NAMALWA (cell line): ENCODE measurements at places on chromosomes 6 and 20.

DNA sequence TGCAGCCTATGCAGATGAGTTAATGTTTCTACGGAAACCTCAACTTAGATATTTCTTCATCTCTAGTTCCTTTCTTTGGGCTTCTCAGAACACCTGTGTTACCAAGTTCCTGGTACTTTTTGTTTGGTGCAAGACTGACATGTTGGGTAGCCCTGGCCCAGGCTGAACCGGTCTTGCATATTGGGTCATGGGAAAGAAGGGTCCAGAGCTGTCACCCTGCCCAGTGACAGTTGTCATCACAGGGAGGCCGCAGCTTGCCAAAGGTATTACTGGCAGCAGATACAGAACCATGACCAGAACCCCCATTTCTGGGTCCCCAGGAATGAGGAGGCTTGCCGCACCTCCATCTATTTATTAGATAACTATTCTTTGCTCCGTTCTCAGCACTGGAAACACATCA is 40.2 kb downstream of the PDYN start:
- DNase-seq, result peak; percentile 18

GRCh38 chr6:126380072-126380583 is 40.2 kb downstream of the CENPW start:
- no peak for DNase-seq

DNA sequence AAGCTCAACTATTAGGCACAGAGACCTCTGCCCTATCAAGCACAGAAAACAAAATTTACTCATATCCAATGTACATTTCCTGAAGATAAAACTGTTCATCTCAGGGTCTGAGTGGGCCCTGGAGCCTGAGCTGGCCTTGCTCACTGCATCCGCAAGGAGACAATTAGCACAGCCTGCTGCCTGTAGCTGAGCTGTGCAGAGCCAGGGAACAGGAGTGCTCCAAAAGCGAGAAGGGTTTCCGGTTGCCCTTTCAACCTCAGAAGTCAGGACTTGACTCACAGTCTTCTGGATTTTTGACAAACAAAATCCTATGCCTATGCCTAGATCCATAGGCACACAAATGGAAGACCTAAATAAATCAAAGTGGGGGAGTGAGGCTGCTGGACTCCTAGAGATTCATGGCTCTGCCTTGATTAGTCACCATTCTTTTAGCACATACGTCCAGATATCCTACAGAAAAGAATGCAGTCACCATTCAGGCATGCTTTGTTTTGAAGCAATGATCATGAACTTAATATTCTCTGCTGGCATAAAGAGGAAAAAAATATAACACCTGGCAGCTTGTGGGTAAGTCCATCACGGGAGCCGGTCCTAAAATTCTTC is 73.5 kb downstream of the BFSP1 start:
- no peak for DNase-seq

- no peak for DNase-seq
Measured at GRCh38 chr6:131356161-131356560, 216.9 kb upstream of the ARG1 start.

DNA sequence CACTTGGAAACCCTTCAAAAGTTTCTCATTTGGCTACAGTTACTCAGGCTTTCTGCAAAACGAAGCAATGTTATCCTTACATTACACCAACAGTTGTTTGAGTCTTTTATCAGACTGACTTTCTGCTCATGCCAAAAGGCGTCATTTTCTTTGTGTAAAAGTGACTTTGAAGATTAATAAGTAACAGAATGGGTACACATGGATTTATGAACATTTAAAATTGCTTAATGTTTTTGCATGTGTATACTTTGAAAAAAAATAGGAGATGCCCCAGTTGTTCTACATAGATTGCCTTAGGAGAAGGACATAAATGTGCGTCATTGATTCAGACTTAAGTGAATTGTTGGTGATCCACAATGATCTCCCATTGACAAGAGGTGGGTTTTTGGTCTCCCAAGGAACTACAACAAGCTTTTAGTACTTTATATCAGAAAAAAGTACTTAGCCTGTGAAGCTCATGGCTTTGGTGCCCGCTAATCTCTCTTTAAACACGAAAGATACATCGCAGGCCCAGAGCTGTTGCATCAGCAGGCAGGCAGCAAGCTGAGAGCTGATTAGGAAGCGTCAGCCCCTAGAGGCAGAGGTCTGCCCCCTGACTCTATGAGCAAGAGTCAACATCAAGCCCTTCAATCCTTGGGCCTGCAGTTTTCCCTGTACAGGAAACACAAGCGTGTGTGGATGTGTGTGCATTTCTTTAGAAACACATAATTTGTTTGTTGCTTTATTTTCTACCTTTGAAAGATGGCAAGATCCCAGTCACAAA is 45.9 kb downstream of the SLC22A3 start:
- DNase-seq, result no peak

- DNase-seq, result no peak
Measured at GRCh38 chr20:10667560-10668167, 6.1 kb downstream of the JAG1 start.

- DNase-seq, result no peak
Measured at GRCh38 chr6:150528648-150529285, 70.9 kb upstream of the PLEKHG1 start.

GRCh38 chr6:155491421-155491820 is 35.8 kb upstream of the NOX3 start:
- DNase-seq, result no peak

GRCh38 chr6:32761072-32761471 is 2.3 kb downstream of the HLA-DQB2 start:
- no peak for DNase-seq

DNA sequence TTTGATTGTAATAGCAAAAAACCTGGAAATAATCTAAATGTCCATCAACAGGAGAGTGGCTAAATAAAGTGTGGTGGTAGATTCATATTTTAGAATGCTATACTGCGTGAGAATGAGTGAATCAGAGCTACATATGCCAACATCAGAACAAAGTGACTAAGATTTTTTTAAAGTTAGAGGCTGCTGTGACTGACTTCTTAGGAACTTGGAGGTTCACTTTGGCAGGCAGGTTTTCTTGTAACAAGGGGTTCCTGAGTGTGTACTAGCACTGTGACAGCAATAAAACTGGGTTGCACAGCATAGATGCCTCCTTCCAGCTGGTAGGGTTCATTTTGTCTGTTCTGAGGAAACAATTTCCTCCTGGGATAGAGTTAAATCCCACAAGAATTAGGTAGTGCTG is 75.3 kb upstream of the ENPP5 start:
- DNase-seq, result no peak

- DNase-seq, result no peak
Measured at GRCh38 chr6:167302074-167302473, 11.0 kb downstream of the UNC93A start.
